ENCODE measurements at places on chromosomes 11 and 22.

DNA sequence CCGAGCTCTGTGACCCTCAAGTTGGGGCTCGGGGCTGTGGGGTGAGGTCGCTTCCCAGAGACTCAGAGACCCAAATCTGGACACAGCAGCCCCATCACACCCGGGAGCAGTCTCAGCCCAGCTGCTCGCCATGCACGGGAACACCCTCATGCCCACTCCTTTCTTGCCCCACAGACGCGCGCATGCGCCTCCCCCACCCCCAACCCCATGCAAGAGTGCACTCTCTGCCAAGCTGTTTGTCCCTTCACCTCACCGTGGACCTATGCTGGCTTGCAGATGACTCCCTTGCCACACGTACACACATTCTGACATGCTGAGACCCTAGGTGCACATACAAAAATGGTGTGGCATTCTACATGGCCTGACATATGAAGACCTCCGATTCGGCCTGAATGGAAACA lies 478 bp upstream of the CD248 start:
- no peak for DNase-seq

GRCh38 chr11:121417055-121417551 lies 35.0 kb upstream of the SORL1 start:
- peak; percentile 48 for DNase-seq

DNA sequence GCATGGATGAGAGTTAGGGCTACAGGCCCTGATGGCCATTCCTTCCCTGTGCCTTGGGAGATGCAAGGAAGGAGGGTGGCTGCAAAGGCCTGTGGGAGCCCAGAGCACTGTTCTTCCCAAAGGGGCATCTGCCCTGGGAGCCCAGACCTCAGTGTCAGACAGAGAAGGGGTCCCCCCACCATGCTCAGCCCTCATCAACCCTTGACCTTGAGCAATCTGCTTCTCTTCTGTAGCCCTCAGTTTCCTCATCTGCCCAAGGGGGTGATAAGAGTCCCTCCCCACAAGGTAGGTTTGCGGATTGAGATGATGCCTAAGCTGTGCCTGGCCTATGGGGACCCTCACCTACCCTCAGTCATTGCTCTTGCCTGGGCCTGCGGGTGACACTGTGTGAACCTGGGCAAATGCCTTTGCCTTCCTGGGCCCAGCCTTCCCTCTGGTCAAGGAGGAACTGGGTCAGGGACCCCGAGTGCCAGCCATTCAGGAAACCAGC lies 47.5 kb downstream of the IGLL5 start:
- no peak for DNase-seq

- peak; percentile 57 for DNase-seq
Observed at GRCh38 chr11:46361283-46362155, 14.3 kb downstream of the DGKZ start.

GRCh38 chr11:58691675-58692074 lies 40.1 kb downstream of the GLYAT start:
- DNase-seq = no peak

DNA sequence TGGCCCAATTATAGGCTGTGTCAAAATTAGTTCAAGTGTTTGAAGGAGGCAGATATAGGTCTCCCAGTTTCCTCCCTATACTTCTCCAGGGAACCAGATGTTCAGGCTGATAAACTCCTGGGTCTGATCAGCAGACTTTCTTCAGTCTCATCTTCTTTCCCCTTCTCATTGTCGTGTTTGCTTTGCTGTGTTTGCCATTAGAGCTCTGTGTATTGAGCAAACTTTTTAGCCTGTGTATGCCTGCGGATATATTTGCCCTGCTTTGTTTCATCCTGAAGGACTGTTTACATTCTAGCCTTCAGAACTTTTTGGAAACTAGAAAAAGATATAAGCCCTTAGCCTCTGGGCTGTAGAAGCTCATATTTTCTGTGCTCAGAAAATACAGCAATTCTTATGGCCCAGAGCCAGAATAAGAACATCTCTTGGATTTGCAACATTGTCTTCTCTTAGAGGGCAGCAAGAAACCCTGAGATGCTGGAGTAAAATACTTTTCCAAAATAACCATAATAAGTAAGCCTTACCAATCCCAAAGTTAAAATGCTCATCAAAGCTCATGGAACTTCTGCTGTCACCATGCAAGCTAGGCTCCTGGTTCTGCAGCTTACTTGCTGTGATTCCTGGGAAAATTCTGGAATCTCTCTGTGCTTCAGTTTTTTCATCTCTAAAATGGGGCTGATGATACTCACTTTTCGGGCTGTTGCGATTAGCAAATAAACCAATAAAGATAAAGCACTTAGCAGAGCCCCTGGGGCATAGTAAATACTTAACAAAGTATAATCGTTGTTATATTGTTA lies 34.1 kb upstream of the ME3 start:
- no peak for DNase-seq

GRCh38 chr22:45246060-45246985 lies 5.6 kb upstream of the KIAA0930 start:
- no peak for DNase-seq

DNA sequence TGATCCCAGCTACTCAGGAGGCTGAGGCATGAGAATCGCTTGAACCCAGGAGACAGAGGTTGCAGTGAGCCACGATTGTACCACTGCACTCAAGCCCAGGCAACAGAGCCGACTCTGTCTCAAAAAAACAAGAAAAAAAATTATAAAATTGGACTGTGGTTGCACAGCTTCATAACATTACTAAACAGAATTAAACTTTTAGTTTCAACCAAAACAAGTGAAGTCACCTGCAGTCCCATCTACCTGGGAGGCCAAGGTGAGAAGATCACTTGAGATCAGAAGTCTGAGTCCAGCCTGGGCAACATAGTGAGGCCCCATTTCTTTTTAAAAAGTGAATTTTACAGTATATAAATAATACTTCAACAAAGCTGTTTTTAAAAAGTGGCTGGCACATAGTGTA lies 47.8 kb upstream of the CD5 start:
- DNase-seq = peak; percentile 28

GRCh38 chr11:105790840-105791239 lies 181.0 kb downstream of the GRIA4 start:
- DNase-seq = no peak

Data from activated CD4-positive, CD25-positive, alpha-beta regulatory T cell treated with anti-CD3 and anti-CD28 coated beads, Interleukin-2, amount 50 U/mL, for 72 hours (primary cell).